ENCODE measurements at places on chromosomes 6 and 20.

DNA sequence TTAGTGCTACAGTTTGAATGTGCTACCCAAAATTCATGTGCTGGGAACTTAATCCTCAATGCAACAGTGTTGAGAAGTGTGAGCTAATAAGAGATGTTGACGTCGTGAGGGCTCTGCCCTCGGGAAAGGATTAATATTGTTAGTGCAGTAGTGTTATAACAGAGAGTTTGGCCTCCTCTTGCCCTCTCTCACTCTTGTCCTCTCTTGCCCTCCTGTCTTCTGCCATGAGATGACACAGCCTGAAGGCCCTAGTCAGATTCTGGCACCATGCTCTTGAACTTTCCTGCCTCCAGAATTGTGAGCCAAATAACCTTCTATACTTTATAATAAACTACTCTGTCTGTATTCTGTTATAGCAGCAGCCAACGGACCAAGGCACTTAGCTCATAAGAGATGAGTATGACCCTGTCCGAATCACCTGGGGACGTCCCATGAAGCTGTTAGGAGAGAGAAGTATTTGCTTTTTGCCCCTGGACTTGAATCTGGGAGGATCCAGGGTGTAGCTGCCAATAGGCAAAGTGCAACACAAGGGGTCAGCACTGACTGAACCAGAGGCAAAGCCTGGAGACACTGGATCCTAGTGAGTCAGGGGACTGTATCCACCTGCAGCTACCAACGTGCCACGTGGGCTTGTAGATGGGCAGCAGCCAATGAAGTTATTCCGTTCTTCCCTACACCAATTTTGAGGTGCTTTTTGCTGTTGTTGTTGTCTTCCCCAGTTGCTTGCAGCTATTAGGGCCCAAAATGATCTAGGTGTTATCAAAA, 233.7 kb downstream of the THBS2 start:
- peak; percentile 55 for DNase-seq

GRCh38 chr20:2663887-2664719, at the start of gene IDH3B:
TSS of gene IDH3B (minus strand) at chr20:2664216. CDS start at chr20:2664188, 28 bp downstream.
- peak; percentile 95 for DNase-seq

DNA sequence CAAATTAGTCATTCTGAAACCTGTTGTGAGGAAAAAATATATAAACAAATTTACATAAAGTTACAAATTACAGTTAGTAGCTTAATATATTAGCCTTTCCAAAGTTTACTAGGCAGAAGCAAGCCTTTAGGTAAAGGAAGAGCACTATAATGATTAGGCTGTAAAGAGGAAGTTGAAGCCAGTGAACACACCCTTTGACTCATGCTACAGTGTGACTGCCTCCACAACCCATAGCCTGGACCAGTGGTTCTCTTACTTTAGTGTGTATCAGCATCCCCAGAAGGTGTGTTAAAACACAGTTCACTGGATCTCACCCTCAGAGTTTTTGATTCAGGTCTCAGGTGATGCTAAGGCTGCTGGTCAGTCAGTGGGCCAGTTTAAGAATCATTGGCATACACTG, 91.4 kb upstream of the DEFB112 start:
- DNase-seq: no peak

GRCh38 chr6:20660534-20660933, 126.3 kb downstream of the CDKAL1 start:
- DNase-seq: no peak

DNA sequence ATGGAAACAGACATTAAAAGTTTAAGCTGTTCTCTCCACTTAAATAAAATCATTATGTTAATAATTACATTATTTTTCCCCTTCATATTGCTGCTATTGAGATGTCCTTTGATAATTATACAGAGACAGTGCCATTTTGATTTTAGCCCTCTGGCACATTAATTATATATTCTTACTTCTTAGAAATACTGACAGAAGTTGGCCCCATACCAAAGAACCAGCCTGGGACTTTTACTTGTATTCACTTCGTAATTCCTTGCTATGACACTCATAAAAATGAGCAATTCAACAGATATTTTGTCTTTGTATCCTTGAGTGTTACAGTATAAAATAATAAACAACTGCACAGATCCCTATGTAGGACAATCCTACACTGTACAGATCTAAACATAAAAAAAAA, 743.7 kb downstream of the TBC1D32 start:
- DNase-seq: no peak

DNA sequence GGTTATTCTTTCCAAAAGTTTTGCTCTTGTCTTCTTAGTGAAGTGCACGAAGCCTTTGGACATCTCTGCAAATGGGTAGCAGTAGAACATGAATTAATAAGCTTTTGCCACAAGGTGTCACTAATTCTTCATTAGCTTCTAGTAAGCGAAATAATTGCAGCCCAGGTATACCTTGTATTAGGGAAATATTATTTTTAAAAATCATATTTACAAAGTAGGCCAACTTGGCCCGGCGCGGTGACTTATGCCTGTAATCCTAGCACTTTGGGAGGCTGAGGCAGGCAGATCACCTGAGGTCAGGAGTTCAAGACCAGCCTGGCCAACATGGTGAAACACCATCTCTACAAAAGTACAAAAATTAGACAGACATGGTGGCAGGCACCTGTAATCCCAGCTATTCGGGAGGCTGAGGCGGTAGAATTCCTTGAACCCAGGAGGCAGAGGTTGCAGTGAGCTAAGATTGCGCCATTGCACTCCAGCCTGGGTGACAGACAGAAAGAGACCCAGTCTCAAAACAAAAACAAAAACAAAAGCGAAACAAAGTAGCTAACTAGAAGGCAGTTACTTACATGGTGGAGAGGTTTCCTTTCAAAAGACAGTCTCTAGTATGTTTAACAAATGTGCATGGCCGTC, 8.8 kb upstream of the RSPH3 start:
- peak; percentile 28 for DNase-seq

Data from iPS-NIHi11 (cell line).